ENCODE measurements at places on chromosomes 7 and 10. TPM values are rescaled to one million over a fixed set of nuclear protein-coding genes. Genes with fewer than 3 reads are reported as not detected.

- no peak for DNase-seq
Measured at GRCh38 chr10:1128115-1128514, 71.9 kb downstream of the WDR37 start.

DNA sequence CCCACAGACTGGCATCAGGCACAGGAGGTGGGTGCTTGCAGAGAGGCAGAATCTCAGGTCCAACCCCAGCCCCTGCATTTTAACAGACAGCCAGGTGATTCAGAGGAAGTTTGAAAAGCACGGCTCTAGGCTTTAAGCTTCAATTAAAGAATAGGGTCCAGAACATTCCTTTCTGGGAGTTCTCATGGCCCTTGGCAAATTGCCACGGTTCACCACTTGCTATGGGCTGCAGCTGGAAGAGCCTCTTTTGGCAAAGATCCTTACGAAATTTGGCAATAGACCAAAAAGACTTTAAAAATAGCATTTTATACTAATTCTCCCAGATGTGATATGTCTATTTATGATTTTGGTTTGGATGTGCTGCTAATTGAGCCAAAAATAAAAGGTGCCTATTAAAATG is 148.1 kb downstream of the ITGA8 start:
- no peak for DNase-seq

DNA sequence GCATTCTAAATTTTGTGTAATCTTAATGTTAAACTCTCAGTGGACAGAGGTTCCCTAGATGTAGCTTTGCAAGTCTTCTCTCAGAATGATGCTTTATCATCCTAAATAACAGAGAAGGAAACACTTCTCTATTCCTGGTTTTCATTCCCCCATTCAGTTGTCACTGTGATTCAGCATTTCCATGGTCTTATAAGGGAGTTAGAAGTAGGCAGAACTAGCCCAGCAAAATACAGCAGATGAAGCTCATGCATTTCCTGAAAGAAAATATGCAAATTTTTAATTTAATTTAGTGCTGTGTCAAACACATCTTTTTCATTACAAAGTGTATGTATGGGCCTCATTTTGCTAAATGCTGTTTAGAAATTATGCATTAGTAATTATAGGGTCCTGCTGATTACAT is 70.1 kb downstream of the ITPRID1 start:
- DNase-seq = no peak

DNA sequence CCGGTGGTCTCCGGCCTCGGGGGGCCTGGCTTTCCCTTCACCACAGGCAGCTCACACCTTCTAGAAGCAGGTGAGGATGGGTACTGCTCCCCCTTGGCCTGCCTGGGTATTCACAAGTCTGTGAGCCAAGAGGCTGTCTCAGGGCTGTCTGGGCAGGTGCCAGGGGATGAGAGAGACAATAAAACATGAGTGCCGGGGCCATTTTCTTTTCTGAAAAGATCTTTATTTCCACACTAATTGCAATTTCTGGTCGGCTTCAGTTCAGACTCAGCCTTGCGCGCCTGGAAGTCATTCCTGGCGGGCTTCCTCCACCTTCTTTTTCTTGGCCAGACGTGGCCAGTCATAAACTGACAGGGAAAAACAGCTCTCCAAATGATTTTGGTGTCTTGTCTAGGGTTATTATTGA is 171.2 kb downstream of the ARHGAP12 start:
- no peak for DNase-seq

The VAX1 gene
- total RNA-seq = not detected

The CPVL gene
- 7.4 TPM for total RNA-seq

DNA sequence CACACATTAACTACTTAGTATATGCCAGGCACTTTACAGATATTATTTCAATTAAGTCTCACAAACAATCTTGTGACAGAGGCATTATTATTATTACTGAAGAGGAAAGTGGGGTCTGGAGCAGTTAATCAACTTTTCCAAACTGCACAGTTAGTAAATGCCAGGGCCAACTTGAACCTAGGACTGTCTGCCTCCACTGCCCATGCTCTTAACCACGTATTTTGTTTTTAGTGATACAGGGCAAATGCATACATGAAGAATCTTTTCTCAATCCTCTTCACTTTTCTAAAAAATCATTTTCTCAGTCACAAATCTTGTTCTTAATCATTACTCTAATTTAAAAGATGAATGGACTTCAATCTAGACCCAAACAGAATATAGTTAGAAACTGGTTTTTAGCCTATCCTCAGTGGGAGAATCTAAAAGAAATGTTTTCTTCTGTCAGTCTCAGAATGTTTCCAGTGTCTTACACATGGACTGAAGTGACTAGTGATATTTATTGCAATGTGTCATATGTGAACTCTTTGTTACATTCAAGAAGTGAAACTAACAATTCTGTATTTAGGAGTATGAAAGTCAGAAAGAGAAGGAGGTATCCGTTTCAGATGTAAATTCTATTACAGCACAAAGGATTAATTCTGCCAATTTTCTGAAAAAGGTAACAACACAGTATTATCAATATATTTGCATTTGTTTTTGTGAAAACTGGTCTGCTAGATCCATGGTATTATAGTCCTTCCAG is 55.5 kb upstream of the CCNJ start:
- no peak for DNase-seq

The CALCR gene
- total RNA-seq = not detected

GRCh38 chr7:159040912-159041711 is 103.6 kb downstream of the VIPR2 start:
- DNase-seq = no peak

- DNase-seq = no peak
Measured at GRCh38 chr7:2734084-2734686, 46.2 kb downstream of the AMZ1 start.

DNA sequence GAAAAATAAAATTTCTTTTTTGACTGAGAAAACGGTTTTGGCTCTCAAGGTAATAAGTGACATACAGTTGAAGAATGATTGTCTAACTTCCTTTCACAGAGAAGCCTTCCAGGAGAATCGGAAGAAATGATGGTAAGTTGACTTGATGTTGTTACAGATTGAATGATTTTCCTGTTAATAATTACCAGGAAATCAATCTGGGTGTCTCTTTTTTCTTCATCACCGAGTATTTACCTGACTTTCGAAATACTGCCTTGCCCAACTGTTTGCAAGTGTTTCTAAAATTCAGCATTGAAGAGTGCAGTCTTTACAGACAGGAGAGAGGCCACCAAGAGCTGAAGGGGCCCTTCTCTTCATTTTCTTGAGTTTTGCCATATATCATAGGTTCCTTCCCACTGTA is 4.0 kb downstream of the ITIH2 start:
- DNase-seq = no peak

DNA sequence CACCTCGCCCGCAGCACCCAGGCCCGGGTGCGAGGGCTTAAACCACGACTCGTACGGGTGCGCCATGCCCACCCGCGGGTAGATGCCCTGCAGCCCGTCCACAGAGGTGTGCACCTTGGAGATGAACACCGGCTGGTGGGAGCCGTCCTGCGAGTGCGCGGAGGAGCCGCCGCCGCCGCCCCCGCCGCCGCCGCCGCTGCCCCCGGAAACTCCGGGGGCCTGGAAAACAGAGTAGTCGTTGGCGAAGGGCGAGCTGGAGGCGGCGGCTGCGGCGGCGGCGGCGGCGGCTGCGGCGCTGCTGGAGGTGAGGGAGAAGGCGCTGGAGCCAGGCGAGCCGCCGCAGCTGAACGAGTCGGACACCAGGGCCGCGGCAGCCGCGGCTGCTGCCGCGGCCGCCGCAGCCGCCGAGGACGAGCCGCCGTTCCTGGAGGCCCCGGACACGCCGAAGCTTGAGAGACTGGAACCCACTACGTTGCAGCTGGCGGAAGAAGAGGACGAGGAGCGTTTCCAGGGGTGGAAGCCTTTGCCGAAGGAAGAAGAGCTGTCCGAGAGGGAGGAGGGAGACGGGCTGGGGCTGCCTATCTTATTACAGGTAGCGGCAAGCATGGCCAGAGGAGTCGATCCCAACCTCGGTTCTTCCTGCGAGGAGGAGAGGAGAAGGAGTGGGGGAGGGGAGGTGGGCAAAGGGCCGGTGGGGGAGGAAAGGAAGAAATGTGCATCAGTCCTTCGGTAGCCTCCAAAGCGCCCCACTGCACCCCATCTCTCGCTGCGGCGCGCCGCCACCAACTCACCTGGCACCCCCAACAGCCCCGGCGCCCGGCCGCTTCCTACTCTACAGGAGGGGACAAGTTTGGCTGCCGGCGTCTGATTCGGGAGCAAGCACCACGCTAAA is 1.3 kb downstream of the SP8 start:
- no peak for DNase-seq
